ENCODE measurements at places on chromosomes 1 and 21.

GRCh38 chr1:118429856-118430255 is 244.8 kb upstream of the SPAG17 start:
- no peak for DNase-seq

DNA sequence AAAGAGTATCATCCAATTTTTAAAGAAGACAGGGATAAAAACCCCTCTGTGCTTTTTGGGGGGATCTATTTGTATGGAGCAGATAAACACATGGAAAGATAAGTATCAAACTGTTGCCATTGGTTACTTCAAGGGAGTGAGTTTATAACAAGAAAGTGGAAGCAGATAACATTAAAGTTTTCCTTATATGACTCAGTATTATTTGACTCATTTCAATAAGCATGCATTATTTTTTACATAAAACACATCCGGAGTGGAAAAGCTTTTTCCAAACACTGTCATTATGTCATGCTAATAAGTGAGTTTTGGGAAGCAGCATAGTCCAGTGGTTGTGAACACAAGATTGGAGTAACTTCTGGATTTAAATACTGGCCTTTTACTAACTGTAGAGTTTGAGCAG is 452.2 kb downstream of the LTN1 start:
- DNase-seq = no peak

- DNase-seq = no peak
These were observed 286.7 kb downstream of the SRGAP2C start for GRCh38 chr1:121471523-121471922.

GRCh38 chr1:25476186-25477097 is 45.7 kb downstream of the MACO1 start:
- DNase-seq = no peak

GRCh38 chr1:201503397-201504176 is 3.3 kb downstream of the CSRP1 start:
- no peak for DNase-seq

- no peak for DNase-seq
These were observed 24.5 kb downstream of the ERO1B start for GRCh38 chr1:236257216-236257615.

DNA sequence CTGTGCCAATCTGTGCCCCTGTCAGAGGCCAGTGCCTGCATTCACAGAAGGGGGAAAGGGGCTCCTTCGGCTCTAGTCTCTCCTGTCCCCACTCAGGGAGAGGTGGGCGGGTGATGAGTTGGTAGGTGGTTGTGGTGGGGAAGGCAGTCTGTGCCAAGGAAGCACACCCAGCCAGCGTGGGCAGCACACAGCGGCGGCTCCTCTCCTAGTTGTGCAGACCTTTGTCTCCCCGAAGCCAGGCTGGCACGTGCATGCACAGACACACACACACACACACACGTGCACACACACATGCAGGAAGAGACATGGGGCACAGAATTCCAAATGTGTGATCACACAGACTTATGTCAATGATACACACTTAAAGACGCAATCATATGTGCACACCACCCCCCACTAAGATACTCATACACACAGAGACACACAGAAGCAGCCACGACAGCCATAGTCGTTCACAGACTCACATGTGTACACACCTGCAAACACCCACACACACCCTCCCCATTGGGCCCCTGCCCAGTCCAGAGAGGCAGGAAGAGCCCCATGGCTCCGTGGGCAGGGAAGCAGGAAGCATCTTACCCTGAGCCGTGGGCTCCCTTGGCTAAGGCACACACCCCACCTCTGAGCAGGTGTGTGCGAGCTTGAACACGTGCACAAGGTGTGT is 16.4 kb downstream of the RIMS3 start:
- no peak for DNase-seq

GRCh38 chr1:21668951-21669257 is 253 bp downstream of the RAP1GAP start:
- DNase-seq = no peak

All from stimulated activated CD4-positive, alpha-beta T cell treated with anti-CD3 and anti-CD28 coated beads, Interleukin-15, amount 100 ng/mL, for 1 hour (primary cell).